ENCODE measurements at places on chromosomes 5 and 9.
A peak's percentile ranks its signal among the peaks of the same experiment; 100 is the strongest.

- peaks cover 20% of the 10 kb centered on the region for H3K4me1 ChIP-seq
- H3K4me3 ChIP-seq = no peak overlapping the region
- no peaks in the 10 kb centered on the region for H3K36me3 ChIP-seq
Measured at GRCh38 chr5:82796643-82797416, 280.4 kb downstream of the TMEM167A start.

DNA sequence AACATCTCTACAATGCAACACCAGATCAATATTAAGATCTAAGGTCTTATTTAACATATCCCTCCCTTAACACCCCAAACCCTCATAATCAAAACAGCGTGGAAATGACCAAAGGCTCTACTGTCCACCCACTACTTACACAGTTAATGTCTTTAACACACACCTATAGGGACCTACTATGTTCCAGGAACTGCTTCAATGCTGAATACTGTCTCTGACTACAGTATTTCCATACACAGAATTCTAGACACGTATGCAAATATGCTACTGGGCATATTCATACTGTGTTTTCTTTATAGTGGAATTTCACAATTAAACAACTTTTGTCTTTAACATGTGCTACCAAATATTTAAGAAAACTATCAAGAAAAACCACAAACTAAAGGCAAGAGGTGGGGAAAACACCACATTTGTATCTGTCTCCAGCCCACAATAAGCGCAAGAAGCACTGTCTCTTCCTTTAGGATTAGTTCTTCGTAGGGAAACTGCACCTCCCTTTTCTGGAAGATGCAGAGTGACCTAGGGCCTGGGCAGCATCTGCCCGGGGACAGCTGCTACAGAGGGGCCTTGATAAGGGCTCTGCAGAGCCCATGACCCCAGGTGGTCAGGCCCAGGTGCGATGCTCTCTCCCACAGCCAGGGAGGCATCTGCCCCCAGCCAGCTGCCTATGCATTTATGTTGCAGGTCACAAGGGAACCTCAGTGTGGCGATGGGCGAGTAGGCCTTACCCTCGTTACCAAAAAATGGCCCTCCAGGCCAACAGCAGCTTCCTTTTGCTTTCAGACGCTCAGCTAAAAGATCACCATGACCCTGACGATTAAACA is 55.2 kb downstream of the PSMB7 start:
- no peak overlapping the region for H3K4me3 ChIP-seq
- no peaks in the 10 kb centered on the region for H3K4me1 ChIP-seq
- peaks cover 7% of the 10 kb centered on the region for H3K36me3 ChIP-seq
- H3K27ac ChIP-seq = no peak overlapping the region

- no peak overlapping the region for H3K4me3 ChIP-seq
- DNase-seq = no peak
- peaks cover 56% of the 10 kb centered on the region for H3K36me3 ChIP-seq
- H3K27ac ChIP-seq = no peak overlapping the region
Measured at GRCh38 chr9:132679946-132680625, 9.8 kb downstream of the GTF3C4 start.

GRCh38 chr5:35922468-35922867 is 16.0 kb downstream of the CAPSL start:
- DNase-seq = no peak
- H3K4me1 ChIP-seq = no peaks in the 10 kb centered on the region
- peaks cover 24% of the 10 kb centered on the region for H3K27me3 ChIP-seq
- H3K4me3 ChIP-seq = no peak overlapping the region
- no peaks in the 10 kb centered on the region for H3K36me3 ChIP-seq
- H3K27ac ChIP-seq = no peak overlapping the region

GRCh38 chr5:173829826-173830225 is 58.3 kb upstream of the CPEB4 start:
- no peak overlapping the region for H3K27ac ChIP-seq
- H3K4me1 ChIP-seq = no peaks in the 10 kb centered on the region
- DNase-seq = no peak
- H3K27me3 ChIP-seq = no peaks in the 10 kb centered on the region

GRCh38 chr5:150585781-150586341 is 54.6 kb upstream of the SYNPO start:
- H3K27me3 ChIP-seq = no peaks in the 10 kb centered on the region
- H3K36me3 ChIP-seq = no peaks in the 10 kb centered on the region
- no peak for DNase-seq
- peaks cover 2% of the 10 kb centered on the region for H3K4me1 ChIP-seq
- H3K4me3 ChIP-seq = no peak overlapping the region

DNA sequence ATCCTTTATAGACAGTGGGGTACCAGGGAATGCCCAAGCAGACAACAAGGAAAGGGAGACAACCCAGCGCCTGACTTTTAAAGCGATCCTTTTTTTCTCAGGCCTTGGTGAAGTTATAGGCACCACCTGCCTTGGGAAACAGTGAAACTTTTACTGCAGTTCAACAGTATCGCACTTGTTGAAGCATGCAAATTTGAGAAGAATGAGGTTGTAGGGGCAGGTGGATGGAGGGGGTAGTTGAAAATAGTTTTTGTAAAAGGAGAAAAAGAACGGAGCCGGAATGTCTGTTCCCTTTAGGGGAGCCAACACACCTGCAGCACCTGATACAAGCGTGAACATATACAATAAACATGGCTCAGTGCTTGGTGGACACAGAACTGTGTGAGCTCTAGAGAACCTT is 190.2 kb upstream of the NR3C1 start:
- H3K27ac ChIP-seq = no peak overlapping the region
- H3K36me3 ChIP-seq = no peaks in the 10 kb centered on the region
- no peaks in the 10 kb centered on the region for H3K27me3 ChIP-seq
- no peak overlapping the region for H3K4me3 ChIP-seq
- no peak for DNase-seq

GRCh38 chr5:128109138-128109537 is 25.6 kb downstream of the SLC12A2 start:
- no peak for DNase-seq
- H3K4me1 ChIP-seq = no peaks in the 10 kb centered on the region
- no peaks in the 10 kb centered on the region for H3K27me3 ChIP-seq

- H3K27ac ChIP-seq = no peak overlapping the region
- H3K4me1 ChIP-seq = no peaks in the 10 kb centered on the region
- H3K36me3 ChIP-seq = no peaks in the 10 kb centered on the region
- no peak for DNase-seq
Measured at GRCh38 chr5:104327801-104328200, 765.2 kb upstream of the NUDT12 start.

- no peak for DNase-seq
- H3K36me3 ChIP-seq = peaks cover 16% of the 10 kb centered on the region
- no peak overlapping the region for H3K27ac ChIP-seq
- no peak overlapping the region for H3K4me3 ChIP-seq
- H3K4me1 ChIP-seq = no peaks in the 10 kb centered on the region
- no peaks in the 10 kb centered on the region for H3K27me3 ChIP-seq
Measured at GRCh38 chr5:109762821-109763220, 73.1 kb downstream of the MAN2A1 start.

DNA sequence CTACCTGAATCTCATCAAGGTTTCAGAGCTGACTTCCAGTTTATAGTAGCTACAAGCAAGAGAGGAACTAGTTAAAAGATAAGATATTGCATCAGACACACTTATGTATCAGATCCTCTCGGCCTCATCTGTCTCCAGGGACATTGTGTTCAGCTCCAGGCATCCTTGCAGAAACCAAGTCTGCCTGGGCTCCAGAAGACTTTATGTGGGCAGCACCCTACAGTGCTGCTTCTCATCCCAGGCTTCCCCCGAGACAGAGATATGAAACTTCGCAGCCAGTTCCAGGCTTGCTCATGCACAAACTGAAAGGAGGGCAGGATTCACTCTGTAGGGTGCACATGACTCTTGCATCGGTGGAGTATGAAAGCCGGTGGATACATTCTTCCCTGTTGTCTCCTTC is 33.9 kb upstream of the FOXB2 start:
- H3K4me1 ChIP-seq = no peaks in the 10 kb centered on the region
- H3K27me3 ChIP-seq = no peaks in the 10 kb centered on the region
- no peaks in the 10 kb centered on the region for H3K36me3 ChIP-seq
- no peak for DNase-seq

- H3K27me3 ChIP-seq = peaks cover 6% of the 10 kb centered on the region
- H3K27ac ChIP-seq = no peak overlapping the region
- no peaks in the 10 kb centered on the region for H3K36me3 ChIP-seq
Measured at GRCh38 chr5:133546500-133546899, 65.8 kb downstream of the FSTL4 start.

DNA sequence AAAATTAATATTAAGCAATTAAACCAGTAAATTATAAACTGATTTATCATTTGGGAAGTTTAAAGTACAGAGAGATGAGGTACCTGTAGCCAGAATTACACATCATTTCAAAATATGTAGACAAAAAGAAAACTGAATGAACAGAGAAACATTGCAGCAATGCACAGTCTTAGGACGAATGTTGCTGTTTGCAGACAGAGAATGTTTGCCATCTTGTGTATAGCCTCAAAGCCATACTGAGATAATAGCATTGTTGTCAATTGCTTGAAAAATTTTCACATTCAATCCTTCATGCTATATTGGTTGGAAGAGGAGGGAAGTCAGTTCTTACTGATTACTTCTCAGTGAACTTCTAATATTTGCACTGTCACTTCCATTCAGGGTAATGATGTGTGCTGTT is 326.2 kb downstream of the PRR16 start:
- no peaks in the 10 kb centered on the region for H3K36me3 ChIP-seq
- H3K4me3 ChIP-seq = no peak overlapping the region
- no peaks in the 10 kb centered on the region for H3K4me1 ChIP-seq
- no peak overlapping the region for H3K27ac ChIP-seq

DNA sequence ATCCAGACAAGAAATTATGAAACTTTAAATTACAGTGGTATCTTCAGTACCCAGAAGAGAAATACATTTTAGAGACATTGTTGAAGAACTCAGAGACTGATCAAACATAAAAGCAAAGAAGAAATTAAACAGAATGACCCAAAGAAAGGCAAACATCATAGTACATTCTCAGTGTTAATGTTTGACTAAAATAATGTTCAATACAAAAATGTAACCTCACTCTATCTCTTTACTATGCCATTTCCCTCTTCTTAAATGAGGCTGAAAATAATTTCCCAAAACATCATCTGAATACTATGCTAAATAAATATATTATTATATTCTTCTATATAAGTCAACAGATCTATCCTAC is 22.8 kb downstream of the TMEM161B start:
- H3K4me3 ChIP-seq = no peak overlapping the region
- no peaks in the 10 kb centered on the region for H3K36me3 ChIP-seq
- H3K4me1 ChIP-seq = no peaks in the 10 kb centered on the region
- DNase-seq = no peak

- H3K27ac ChIP-seq = no peak overlapping the region
- H3K36me3 ChIP-seq = no peaks in the 10 kb centered on the region
- H3K27me3 ChIP-seq = no peaks in the 10 kb centered on the region
Measured at GRCh38 chr5:16538006-16538405, 72.4 kb upstream of the ZNF622 start.

DNA sequence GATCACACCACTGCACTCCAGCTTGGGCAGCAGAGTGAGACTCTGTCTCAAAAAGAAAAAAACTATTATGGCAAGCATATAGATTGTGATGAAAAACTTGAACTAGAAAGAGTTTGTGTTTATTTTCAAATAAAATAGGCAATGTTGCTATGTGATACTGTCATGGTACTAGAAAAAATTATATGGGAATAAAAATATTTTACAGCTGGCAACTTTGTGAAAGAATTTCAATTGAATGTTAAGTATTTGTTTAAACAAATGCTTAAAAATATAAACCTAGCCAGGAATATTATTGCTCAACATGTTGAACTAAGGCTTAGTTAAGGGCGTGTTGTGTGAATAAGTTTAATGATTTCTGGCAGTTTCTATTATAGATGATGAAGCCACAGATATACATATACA is 31.7 kb downstream of the HSDL2 start:
- no peaks in the 10 kb centered on the region for H3K27me3 ChIP-seq
- H3K4me3 ChIP-seq = no peak overlapping the region
- peaks cover 33% of the 10 kb centered on the region for H3K36me3 ChIP-seq
- H3K4me1 ChIP-seq = no peaks in the 10 kb centered on the region
- DNase-seq = no peak

- DNase-seq = no peak
- no peaks in the 10 kb centered on the region for H3K27me3 ChIP-seq
- H3K27ac ChIP-seq = no peak overlapping the region
- H3K4me3 ChIP-seq = no peak overlapping the region
- H3K36me3 ChIP-seq = no peaks in the 10 kb centered on the region
- H3K4me1 ChIP-seq = peaks cover 4% of the 10 kb centered on the region
Measured at GRCh38 chr5:107889387-107889786, 218.7 kb upstream of the EFNA5 start.

GRCh38 chr9:106104887-106105286 is 410.5 kb downstream of the TMEM38B start:
- no peak overlapping the region for H3K27ac ChIP-seq
- H3K27me3 ChIP-seq = no peaks in the 10 kb centered on the region
- no peak overlapping the region for H3K4me3 ChIP-seq
- no peak for DNase-seq
- H3K36me3 ChIP-seq = no peaks in the 10 kb centered on the region

DNA sequence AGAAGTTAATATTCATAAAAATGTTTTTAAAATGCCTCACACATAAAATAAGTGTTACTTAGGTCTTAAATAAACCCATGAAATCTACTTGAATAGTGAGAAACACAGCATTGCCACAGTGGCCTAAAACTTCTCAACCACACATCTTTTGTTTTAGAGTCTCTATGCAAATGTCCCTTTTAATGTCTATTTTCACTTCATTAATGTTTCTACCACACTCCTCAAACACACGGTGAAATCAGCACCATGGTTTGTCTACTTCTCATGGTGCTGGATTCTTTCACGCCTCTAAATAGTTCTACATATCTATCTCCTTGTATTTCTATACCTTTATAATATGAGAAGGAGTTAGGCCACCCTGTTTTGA is 111.2 kb downstream of the EDIL3 start:
- H3K27ac ChIP-seq = no peak overlapping the region
- H3K27me3 ChIP-seq = no peaks in the 10 kb centered on the region
- no peak overlapping the region for H3K4me3 ChIP-seq
- H3K36me3 ChIP-seq = no peaks in the 10 kb centered on the region
- no peaks in the 10 kb centered on the region for H3K4me1 ChIP-seq

- H3K36me3 ChIP-seq = no peaks in the 10 kb centered on the region
- no peak overlapping the region for H3K27ac ChIP-seq
- DNase-seq = no peak
- no peaks in the 10 kb centered on the region for H3K4me1 ChIP-seq
Measured at GRCh38 chr5:79093762-79094161, 17.8 kb upstream of the BHMT start.

DNA sequence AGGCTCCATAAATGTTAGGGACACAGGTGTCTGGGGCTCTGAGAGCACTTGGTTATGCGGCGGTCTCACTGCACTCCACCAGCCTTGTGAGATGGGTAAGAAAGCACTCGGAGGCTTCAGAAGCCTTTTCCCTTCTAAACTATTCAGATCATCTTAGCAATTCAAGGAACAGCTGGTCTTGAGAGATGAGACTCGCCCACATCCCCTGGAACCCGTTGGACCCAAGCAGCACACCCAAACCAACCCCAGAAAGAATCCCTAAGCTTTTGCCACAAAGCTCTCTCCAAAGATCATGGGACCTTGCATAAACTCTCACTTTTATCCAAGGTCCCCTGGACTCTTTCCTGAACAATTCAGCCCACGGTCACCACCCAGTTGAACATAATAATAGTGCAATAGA is 90.2 kb downstream of the RAPGEF1 start:
- peak overlapping the region; percentile 15 for H3K27ac ChIP-seq
- H3K4me3 ChIP-seq = no peak overlapping the region
- peaks cover 13% of the 10 kb centered on the region for H3K36me3 ChIP-seq
- H3K4me1 ChIP-seq = peaks cover 8% of the 10 kb centered on the region

- DNase-seq = no peak
- H3K27me3 ChIP-seq = no peaks in the 10 kb centered on the region
- no peaks in the 10 kb centered on the region for H3K4me1 ChIP-seq
- H3K4me3 ChIP-seq = no peak overlapping the region
Measured at GRCh38 chr9:28031521-28032267, 458.4 kb upstream of the C9orf72 start.

- no peaks in the 10 kb centered on the region for H3K36me3 ChIP-seq
- peak; percentile 41 for DNase-seq
- no peaks in the 10 kb centered on the region for H3K4me1 ChIP-seq
- no peak overlapping the region for H3K4me3 ChIP-seq
Measured at GRCh38 chr5:1708592-1709141, 91.0 kb downstream of the MRPL36 start.
